ENCODE measurements at places on chromosomes 7 and 10. TPM values are rescaled to one million over a fixed set of nuclear protein-coding genes. Genes with fewer than 3 reads are reported as not detected.

DNA sequence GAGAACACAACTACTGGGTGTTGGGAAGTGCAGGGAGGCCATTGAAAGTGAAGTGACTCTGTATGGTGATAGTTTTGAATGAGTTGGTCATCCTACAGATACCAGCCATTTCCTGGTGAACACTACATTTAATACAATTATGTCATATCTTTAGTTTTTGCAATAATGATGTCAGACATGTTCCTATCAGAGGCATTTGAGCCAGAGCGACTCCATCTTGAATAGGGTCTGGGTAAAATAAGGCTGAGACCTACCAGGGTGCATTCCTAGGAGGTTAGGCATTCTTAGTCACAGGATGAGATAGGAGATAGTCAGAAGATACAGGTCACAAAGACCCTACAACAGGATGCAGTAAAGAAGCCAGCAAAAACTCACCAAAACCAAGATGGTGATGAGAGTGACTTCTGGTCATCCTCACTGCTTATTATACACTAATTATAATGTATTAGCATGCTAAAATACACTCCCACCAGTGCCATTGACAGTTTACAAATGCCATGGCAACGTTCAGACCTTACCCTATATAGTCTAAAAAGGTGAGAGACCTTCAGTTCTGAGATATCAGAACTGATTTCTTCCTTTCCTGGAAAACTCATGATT is 28.2 kb downstream of the ADK start:
- H3K4me3 ChIP-seq: no peak overlapping the region
- H3K4me1 ChIP-seq: peaks cover 26% of the 10 kb centered on the region

CAMK2B gene
- not detected for total RNA-seq

PPP1R17 gene
- total RNA-seq: not detected

GRCh38 chr7:27680610-27681009 is 17.9 kb upstream of the HIBADH start:
- no peak overlapping the region for H3K4me3 ChIP-seq
- H3K27me3 ChIP-seq: no peaks in the 10 kb centered on the region
- H3K27ac ChIP-seq: no peak overlapping the region
- no peak for DNase-seq
- H3K4me1 ChIP-seq: no peaks in the 10 kb centered on the region

- H3K4me1 ChIP-seq: no peaks in the 10 kb centered on the region
- DNase-seq: no peak
- no peak overlapping the region for H3K4me3 ChIP-seq
- no peaks in the 10 kb centered on the region for H3K36me3 ChIP-seq
Observed at GRCh38 chr7:157291404-157292080, 45.3 kb upstream of the DNAJB6 start.

Data from CD4-positive, alpha-beta T cell (primary cell).